ENCODE measurements at places on chromosomes 11 and 22.

GRCh38 chr22:44870021-44870420, 117.6 kb downstream of the ARHGAP8 start:
- peak; percentile 61 for DNase-seq

DNA sequence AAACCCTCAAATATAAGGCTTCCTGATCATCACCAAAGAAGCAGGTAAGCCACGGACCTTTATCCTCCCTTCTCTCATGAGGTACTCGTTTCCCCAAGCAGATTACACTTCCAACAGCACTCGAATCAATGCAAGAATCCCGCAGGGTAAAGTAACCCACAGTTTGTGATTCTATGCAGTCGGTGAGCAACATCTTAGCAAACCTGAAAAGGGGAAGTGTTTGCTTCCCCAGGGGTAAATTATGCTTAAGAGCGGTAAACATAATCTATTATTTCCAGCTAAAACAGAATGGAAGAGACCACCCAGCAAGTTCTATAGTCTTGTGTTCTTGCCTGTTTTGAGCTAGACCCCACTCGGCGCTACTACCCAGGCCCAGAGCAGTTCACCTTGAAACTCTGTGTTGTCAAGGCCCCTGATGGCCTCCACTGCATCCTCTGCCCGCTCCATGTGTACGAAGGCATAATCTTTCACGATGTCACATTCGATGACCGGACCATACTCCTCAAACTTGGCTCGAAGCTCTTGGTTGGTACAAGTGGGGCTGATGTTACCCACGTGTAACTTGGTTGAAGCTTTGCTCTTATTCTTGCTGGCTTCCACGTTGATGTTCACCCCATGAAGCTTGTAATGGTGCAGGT, 1.3 kb downstream of the RBM4B start:
- no peak for DNase-seq

DNA sequence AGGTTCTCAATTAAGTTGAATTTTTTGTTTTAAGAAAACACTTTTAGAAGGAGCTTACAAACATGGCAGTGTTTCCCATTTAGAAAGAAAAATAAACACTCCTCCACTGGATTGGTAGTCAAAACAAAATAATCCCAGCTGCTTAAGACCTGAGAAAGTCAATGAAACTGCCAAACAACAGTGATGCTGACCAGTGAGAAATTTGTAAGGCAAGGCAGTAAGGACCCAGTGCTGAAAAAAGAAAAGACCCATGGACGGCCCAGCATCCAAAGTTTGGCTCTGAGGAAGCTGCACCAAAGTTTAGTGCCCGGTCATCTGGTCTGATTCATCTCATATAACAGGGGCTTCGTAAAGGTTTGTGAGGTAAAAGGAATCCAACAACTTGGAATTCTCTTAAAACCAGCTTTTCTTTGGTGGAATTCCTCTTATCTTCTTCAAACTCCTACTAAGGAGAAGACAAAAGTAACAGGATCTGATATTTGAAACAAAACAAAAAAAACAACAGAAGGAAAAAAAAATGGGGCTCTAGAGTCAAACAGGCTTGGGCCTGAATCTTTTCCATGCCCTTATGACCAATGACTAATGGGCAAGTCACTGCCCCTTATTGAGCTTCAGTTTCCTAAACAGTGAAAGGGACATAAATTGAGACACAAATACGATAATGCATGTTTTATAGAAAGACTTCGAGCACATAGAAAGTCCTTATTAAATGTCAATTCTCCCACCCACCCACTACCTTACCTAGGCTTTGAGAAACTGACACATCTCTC, 383.0 kb upstream of the NARS2 start:
- DNase-seq: no peak

DNA sequence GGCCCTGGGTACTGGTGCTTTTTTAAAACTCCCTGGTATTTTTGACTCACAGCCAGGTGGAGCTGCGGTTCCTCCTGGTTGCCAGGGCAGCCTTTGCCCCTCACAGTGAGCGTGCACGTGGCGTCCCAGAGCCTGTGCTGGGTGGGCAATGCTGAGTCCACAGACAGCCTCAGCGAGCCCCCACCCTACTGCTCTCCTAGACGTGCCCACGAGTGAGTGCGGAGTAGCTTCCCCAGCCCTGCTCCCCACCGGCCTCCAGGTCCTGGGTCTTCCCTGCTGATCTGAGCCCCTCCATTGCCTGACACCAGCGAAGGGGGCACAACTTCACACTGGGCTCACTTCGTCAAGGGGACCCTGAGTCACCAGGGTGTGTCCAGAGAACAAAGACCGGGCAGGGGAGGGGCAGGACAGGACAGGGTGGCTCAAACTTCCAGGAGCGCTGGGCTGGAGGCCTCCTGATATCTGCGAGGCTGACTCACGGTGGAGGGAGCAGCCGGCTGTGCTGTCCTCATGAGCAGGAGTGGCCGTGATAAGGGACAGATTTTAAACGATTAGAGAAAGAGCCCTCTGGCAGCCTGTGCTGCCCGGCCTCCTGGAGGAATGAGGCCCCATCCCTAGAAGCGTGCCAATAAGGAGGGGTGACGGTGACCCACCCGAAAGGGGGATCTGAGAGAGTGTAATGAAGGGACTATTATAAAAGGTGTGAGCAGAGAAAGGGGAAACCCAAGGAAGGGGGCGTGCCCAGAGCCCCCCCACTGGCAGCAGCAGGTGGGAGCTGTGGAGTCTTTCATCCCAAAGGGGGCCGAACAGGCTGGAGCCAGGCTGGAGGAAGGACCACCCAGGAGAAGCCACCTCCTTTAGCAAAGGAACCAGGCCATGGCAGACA, 129.3 kb upstream of the FGF3 start:
- DNase-seq: no peak

- DNase-seq: no peak
These were observed 32.0 kb upstream of the YWHAH start for GRCh38 chr22:31912407-31912743.

GRCh38 chr22:30649430-30650007, 13.9 kb downstream of the SLC35E4 start:
- DNase-seq: peak; percentile 17

DNA sequence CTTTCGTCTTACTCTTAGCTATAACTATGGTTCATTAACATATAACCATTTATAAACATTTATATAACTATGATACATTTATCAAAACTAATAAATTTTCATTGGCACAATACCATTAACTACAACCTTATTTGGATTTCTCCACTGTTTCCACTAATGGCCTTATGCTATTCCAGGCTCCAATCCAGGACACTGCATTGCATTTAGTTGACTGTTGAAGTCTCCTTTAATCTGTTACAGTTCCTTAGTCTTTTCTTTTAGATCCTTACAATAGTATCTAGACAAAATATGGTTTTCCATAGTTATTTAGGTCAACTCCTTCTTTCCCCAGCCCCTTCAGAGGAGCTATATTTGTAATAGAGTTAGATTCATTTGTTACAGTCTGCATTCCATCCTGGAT, 47.2 kb downstream of the CCDC34 start:
- no peak for DNase-seq

GRCh38 chr11:8087185-8087584, 6.2 kb downstream of the TUB start:
- DNase-seq: peak; percentile 59

DNA sequence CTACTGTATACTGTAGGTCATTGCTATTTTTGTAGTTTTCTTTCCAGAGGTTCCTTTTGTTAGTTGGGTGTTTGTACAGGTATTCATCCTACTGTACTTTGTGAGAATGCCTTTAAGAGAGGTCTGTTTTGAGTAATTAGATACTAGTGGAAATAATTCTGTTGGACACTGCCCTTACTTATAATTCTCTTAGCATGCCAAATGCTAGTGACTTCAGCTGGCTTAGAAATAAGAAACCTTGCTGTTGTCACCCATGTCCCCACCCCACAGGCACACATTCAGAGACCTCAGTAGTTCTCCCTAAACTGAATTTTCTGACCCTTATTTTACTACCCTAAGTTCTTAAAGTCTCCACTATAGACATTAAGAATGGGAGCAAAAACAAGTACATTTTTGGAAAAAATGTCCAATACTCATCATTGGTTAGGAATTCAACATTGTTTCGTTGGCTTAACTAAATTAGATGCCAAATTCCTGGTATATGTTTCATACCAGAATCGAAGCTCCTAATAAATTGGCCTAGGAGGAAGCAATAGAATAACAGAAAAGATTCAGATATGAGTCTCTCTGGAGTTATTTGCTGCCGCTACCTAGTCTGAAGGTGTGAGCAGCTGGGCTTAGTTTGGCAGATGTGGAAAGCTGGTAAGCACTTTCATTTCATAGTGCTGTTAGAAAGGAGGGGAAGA, 28.4 kb downstream of the ZNF143 start:
- no peak for DNase-seq

DNA sequence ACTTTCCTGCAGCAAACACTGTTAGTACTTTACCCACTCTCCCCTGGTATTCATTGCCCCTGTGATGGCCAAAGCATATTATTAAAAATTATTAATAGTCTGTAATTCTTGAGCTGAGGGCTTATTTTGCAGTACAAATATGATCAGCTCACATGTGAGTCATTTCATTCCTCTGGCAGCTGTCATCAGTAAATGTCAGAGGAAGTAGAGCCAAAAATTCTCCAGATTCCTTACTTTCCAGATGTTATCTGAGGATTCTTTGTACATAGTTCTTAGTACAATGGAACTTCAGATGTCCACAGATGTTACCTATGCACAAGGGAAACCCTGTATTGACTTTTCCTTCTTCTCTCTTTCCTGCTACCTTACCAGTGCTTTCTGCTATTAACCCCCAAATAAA, 12.5 kb downstream of the OR5B3 start:
- DNase-seq: no peak

GRCh38 chr11:10317151-10317755, 12.4 kb downstream of the ADM start:
- DNase-seq: peak; percentile 9

GRCh38 chr11:76629116-76629852, 41.3 kb downstream of the LRRC32 start:
- no peak for DNase-seq

- no peak for DNase-seq
These were observed 798.1 kb downstream of the OPCML start for GRCh38 chr11:132734217-132734616.

GRCh38 chr11:117834838-117835443, 10.4 kb upstream of the FXYD2 start:
- no peak for DNase-seq

- DNase-seq: no peak
These were observed 2.9 kb downstream of the OR51V1 start for GRCh38 chr11:5197536-5197935.

GRCh38 chr11:10314199-10315072, 9.6 kb downstream of the ADM start:
- peak; percentile 79 for DNase-seq

DNA sequence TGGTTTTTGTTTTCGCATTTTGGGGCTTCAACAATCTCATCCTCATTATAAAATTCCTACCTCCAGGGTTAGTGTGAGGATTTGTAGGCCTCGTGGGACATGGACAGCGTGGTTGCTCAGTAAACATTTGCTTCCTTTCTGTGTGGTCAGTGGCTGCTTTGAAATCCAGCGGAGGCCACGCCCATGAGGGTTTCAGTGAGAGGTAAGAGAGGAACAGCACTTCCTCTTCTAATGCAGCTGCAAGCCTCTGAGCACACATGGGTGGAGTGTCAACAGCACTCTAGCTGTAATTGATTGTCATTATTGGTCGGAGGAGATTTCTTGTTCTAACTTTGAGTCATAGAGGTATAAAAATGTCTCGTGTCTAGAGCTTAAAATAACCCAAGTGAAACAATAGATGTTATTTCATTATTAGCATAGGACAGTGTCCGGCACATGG, 6.0 kb upstream of the ARHGAP42 start:
- peak; percentile 91 for DNase-seq

DNA sequence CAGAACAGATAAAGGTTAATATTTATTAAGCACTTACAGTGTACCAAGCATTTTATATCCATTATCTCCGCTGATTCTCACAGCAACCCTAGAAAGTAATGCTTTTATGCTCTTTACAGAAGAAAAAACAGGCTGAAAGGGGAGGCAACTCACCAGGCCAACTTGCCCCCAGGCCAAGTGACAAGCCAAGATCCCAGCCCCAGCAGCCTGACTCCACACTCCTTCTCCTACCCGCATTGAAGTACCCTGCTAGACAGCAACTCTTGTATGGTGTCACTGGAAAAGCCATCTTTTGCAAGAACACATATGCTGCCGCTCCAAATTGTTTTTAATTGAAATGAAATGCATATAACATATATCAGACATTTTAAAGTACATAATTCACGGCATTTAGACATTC, 25.6 kb downstream of the SMCO4 start:
- peak; percentile 41 for DNase-seq

DNA sequence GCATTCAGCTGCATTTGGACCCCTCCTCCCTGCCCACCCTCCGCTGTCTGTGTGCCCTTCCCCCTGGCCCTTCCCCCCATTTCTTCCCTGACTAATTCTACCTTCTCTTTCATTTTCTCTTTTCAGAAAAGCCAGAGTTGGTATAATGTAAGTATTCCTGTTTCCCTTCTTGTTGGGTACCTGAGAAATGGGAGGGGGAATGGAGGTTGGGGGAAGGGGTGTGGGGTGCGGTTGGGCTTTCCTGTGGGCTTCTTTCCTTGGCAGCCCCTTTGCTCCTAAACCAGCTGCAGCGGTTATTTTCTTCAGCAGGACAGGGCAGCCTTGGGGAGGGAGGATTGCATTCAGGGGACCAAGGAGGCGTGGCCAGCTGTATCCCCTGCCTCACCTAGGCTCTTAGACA, 70.2 kb downstream of the SCN3B start:
- DNase-seq: no peak

- peak; percentile 32 for DNase-seq
These were observed 83.6 kb upstream of the CRTAM start for GRCh38 chr11:122754553-122755322.

DNA sequence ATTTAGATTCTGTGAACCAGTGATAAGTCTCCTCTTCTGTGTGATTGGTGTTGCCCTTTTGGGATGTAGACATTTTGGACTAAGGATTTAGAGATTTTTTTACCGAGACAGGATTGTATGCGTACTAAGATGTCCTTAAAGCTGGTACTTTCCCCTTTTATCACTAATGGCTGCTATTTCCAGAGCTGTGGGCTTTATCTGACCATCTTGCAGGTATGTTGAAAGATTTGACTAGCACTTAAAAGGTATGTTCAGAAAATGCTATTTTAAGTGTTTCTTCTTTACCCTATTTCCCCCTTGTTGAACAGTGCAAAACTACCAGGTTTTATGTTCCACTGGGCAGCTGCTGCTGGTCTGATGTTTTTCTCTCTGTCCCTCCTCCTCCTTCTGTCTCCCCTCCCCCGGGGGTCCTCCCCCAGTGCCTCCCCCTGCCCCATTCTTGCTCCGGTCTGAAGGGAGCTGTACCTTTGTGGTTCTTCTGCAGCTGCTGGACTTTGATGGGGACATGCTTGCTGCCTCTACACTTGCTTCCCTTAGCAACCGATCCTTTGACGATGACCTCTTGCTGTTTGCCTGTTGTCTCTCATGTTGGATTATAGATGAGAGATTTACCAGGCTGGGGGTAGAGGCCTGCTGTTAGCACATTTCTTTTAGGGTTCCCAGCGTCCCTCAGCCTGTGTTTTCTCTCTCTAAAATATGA, 59.6 kb downstream of the ZNRF3 start:
- peak; percentile 78 for DNase-seq

- no peak for DNase-seq
These were observed 9.4 kb upstream of the RBM4B start for GRCh38 chr11:66686801-66687750.

All from NCI-H69 (cell line).